ENCODE measurements at places on chromosomes 16 and 17.

DNA sequence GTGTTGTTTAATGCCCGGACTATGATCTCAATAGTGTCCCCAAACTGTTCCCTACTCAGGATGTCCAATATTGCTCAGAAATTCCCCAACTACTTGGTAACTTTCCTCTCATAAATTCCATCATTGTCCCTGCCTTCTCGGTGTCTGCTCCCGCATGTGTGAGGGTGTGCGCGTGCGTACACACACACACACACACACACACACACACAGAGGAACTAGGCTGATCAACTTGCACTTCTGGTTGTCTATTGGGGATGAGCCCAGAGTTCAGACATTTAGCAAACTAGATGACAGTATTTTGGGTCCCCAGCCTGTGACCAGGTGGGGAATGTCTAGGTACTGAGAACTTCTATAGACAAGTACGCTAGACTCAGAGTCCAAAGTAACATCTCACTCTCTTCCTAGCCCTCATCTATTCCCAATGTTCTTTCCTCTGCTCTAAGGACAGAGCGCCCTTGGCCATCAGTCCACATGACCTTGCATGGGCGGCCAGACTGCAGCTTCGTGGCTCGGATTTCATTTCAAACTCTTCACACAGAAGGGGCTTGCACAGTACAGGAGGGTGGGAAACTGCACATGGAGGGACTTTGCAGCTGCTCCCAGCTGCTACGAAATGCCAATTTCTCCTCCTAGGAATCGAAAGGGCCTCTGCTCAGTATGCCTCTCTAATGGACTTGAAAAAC is 5.3 kb downstream of the HS3ST3A1 start:
- no peak for DNase-seq

- no peak for DNase-seq
Observed at GRCh38 chr16:27768651-27769272, 218.8 kb downstream of the KATNIP start.

DNA sequence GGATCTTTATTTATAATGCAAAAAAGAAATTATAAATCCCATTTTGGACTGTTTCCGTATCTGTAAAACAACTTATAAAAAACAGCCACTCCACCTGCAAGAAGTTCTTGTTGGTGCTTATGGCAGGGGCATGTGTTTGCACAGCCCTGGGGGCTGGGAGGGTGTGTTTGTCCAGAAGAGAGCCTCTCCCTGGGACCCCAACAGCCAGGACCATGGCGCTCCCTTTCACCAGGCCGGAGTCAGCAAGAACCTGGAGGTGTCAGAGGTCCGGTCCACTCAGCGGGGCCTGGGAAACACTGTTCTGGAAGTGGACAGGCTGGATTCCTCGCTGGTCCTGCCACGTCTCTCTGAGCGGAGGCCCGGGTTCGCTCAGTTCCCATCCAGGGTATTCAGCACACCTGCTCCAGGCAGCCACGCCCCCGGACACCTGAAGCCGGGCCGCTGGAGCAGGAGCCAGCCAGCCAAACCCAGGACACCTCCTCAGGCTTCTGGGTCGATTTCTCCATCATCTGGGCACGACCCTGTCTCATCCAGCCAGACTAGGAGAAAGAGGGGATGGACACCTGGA is 18.9 kb upstream of the GINS2 start:
- DNase-seq, result peak; percentile 24

DNA sequence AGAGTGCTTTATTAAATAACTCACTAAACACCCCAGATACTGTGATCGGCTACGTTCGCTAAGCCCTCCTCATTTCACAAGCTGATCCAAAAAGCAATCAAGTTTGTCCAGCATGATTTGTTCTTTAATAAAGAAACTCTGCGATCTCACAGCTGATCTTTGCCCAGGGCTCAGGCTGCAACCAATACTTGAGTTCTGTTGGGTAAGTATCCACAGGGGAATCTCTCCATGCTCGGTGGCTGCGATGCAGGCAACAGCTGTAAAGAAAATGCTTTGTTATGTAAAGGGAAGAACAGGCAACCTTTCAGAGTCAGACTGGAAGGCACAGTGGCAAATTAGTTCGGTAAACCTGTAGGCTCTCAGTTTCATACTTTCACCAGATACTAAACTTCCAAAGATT is 67.5 kb downstream of the SHISA6 start:
- DNase-seq, result no peak

- DNase-seq, result no peak
Observed at GRCh38 chr16:79261481-79261940, 339.0 kb downstream of the MAF start.

DNA sequence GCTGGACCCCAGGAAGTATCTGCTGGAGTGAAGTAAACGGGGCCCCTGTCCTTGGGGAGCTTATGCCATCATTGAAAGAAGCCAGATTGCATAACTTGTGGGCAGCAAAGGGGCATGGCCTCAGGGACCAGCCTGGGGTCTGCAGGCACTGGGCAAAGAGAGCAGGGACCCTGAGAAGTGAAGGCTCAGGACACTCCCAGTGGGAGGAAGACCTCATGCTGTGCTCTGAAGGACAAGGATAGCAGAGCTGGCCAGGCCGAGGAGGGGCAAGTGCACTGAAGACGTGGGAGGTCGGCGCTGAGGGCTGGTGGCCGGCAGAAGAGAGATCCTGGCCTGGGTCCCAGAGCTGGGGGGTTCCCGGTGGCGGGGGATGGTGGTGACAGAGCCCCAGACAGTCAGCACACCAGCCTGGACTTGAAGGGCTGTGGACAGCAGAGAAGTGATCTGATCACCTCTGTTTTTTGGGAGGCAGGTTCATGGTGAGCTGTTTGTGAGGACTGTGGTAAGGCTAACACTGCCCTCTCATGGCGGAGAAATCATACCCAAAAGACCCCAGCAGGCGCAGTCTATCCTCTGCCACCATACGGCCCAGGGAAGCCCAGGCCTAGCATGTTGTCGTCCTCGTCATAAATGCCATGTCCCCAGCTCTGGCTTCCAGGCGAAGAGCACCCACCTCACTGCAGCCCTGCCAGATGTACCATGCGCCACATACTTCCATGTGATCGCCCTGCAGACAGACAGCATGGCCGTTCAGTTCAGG is 7.1 kb upstream of the CNP start:
- DNase-seq, result no peak

- DNase-seq, result no peak
Observed at GRCh38 chr16:14205666-14206065, 134.5 kb downstream of the MRTFB start.

DNA sequence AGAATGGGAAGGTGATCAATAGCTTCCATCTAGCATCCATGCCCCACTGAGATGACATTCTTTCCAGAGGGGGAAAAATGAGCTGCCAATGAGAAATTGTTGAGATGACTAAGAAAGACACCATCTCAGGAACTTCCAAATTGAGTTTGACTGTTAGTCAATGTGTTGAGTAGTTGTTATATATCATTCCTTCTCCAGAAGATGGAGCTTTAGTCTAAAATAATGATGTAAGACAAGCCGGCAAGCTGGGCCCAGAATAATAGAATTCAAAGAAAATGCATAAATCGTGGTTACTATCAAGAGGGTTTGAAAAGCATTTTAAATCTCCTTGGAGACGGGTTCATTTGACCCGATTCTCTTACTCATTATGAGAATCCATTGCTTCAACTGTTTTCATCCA is 71.0 kb upstream of the ATF7IP2 start:
- DNase-seq, result no peak

- no peak for DNase-seq
Observed at GRCh38 chr16:22317625-22318024, 20.4 kb downstream of the POLR3E start.

DNA sequence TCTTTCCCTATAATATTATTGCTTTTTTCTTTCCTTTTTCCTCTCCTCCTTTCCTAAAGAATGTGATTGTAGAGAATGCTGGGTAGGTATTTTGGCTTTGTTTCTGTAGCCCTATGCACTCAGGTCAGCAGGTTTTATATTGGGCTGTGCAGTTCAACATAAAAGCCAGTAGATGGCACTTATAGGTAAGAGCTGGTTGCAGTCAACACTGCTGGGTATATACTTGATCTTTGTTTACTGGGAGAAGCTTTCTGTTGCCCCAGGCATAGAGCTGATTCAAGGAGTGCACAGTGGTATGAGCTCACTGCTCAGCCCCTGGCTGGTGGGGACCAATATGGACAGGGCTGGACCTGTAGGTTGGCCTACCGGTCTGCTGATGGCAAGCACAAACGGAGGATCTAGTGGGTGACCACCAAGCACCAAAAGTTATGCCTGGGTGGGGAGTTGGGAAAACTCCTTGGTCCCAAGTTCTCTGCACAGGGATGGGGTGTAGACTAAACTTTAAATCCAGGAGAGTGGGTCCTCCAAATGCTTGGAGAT is 378.9 kb downstream of the PMP22 start:
- no peak for DNase-seq

DNA sequence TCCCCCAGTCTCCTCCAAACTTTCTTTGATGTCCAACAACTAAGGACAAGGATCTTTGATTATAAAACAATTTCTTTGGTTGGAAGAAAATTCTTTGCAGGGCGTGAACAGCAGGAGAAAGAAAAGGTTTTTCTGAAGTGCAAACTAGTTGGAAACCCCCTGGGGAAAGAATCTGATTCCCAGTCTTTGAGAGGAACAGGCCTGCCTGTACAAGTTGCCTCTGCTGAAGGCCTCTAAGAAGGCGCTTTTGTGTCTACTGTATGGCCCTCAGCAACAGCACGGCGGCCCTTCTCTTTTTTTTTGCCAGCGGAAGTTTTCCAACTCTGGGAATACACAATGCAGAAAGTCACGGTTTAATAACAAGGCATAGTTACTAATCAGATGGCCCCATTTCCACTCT is 14.0 kb downstream of the RNF43 start:
- DNase-seq, result no peak

- peak; percentile 12 for DNase-seq
Observed at GRCh38 chr17:57714665-57715180, 30.4 kb downstream of the CCDC182 start.

DNA sequence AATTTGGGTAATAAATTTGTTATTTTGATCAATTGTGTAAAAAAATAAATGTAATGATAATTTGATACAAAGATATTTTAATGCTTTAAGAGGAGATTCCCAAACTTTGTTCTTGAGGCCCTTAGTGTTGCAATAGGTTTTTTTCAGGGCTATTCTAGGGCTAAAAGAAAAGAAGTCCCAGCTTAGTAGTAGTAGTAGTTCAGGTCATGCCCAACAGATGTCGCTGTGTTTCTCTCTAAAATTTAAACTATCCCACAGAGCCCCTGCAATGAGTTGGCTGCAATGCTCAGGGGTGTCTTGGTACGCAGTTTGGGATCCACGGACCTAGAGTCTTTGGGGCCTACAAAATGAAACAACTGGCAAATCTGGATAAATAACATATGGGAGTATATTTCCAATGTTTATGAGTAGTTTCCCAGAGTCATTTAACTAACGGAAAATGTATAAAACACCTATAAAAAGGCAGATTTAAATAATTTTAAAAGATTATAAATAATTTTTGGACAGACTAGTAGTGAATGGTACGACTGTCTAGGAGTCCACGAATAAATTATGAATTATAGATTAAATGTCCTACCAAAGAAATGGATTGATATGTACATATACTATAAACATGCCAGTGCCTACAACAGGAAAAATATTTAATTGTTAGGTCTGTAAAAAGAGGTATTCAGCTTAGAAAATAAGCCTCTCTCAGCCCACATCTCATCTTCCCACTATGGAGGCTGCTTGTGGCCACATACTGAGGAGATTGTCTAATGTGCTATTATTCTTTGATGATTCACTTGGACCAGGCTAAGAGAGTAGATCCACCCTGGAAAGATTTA is 228.5 kb upstream of the PMFBP1 start:
- DNase-seq, result peak; percentile 24

DNA sequence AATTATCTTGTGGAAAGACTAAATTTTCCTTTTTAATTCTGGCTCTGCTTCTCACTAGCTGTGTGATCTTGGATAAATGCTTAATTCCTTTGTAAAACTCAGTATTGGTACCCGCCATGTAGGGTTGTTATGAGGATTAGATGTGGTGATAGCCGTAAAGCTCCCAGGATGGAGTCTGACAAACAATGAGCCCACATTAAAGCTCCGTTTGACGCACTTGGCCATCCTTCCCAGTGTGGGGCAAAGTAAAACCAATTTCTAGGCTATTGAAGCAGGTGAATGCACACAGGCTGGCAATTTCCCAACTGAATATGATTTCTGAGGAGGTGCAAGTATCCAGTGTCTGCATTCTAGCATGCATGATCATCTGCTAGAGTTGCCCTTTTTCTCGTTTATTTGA is 123.6 kb downstream of the MRTFB start:
- peak; percentile 16 for DNase-seq

- DNase-seq, result no peak
Observed at GRCh38 chr16:22225060-22225459, 19.0 kb downstream of the EEF2K start.

- no peak for DNase-seq
Observed at GRCh38 chr17:31580316-31580705, 188.8 kb downstream of the RAB11FIP4 start.

DNA sequence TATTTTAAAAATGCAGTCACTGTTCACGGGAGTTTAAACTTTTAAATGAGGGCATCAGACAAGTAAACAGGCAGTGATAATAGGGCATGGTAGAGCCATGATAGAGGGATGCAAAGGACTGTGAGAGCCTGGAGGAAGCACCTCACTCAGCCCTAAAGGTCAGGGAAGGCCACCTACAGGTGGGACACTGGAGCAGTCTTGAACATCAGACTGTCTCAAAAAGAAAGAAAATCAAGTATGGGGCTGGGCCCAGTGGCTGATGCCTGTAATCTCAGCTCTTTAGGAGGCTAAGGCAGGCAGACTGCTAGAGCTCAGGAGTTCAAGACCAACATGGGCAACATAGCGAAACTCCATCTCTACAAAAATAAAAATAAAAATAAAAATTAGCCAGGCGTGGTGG is 31.0 kb upstream of the DHRS7B start:
- no peak for DNase-seq

DNA sequence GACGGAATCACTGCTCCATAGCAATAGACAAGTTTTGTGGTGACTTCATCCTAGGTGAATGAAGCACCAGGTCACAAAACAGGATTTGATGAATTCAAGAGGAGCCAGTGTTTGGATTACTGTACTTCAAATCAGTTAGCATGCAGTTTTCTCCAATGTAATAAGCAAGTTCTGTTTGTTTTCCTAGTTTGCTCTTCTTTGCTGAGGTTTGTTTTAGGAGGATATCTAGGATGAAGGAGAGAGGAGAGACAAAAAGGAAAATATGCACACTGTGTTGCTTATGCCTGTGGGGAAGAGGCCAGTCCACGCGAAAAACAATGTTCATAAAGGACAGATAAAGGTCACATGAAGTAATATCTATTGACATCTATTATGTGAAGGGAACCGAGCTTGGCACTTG is 9.0 kb downstream of the KRT37 start:
- no peak for DNase-seq

DNA sequence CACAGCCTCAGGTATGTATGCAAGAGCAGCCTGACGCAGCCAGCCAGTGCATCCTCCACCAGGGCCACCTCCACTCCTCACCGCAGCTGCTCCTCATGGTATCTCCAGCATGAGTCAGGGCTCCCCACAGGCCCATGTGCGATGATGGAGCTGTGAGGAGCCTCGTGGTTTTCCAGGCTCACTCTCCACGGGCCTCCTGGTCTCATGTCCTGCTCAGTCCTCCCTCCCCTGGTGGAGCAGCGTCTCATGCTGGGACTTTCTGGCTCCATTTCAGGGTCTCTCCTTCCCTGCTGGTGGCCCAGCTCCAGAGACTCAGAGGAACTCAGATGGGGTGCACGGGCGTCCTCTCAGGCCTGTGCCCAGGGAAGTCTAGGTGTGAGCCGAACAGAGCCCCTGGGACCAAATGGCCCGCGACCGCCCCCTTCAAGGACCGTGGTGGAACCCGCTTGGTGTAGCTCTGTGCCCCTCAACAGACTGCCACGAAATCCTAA is 70.4 kb downstream of the METRNL start:
- no peak for DNase-seq

GRCh38 chr16:4176906-4177417 is 60.7 kb upstream of the ADCY9 start:
- DNase-seq, result peak; percentile 76
